ENCODE measurements at places on chromosomes 4 and X.

DNA sequence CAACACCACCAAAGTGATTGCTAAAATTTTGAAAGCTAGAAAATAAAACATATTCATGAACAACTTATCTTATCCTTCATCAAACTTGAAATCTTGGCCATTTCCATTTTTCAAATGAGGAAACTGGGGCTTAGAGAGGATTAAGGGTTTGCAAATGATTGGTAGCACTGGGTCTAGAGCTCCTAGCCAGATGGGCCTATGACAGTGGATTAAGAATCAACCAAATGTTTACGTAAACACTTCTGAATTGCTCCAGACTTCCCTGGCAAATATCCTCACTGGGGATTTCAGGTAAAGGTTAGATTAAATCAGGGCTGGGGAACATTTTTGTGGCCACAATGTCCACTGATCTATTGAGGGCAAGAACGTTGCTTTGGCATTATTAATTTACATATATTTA lies 241.2 kb downstream of the ANK2 start:
- no peak for DNase-seq

DNA sequence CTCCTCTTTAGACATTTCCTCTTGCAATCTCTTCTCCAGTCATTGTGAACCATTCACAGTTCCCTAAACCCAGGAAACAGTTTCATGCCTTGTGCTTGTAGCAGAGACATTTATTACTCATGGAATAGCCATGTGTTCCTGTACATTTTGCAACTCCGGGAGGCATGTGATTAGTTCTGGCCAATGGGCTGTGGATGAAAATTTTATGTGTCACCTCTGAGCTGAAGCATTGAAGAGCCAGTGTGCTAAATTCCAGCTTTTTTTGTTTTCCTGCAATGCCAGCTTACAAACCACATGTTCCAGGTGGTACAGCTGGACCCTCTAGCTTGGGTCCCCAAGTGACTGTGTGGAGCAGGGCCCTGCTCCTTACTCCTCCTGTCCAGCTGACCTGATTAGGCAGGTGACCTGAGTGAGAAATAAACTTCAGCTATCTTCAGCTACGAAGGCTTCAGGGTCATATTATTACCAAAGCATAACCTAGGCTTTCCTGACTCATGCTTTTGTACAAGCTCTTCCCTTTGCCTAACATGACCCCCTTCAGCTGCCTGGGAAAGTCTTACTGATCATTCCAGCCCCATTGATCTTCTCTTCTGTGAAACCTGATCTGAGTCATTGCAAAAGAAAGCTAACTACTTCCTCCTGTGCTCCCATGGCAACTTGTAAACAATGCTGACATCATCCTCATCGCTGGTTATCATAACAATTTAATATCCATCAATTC lies 200.4 kb downstream of the PTTG2 start:
- DNase-seq: no peak

DNA sequence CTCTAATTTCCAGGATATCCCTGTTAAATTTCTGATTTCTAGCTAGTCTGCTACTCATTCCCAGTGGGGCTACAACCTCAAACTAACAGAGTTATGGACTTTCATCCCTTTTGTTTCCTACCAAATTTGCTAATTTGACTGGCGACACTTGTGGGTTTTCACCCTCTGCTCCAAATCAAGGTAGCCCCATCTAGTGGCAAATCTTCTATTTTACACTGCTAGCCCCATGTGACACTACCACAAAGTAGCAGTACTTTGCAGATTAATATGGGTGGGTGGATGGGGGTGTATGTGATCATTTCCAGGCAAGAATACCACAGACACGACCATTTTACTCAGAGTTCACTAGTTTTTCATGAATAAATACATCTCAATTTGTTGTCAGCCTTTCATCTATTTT lies 150.3 kb downstream of the MSL3 start:
- no peak for DNase-seq

DNA sequence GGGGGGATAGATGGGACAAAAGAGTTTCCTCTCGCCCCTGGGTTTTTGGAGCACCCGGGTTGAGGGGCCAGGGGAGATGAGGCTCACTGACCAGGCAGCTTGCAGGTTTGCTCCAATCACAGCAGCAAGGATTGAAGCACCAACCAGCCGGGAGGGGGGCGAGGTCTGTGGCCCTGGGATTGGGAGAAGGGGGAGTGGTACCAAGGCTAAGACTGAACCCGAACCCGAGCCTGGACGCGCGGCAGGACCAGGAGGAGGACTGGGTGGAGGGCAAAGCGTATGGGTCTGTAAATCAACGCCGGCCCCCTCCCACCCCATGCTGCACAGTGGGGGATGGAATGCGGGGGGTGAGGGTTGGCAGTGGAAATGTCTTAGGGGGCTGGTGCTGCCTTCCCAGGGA lies 3.5 kb downstream of the SOX3 start:
- DNase-seq: no peak

All from activated T-cell treated with anti-CD3 and anti-CD28 coated beads for 1 hour (primary cell).